ENCODE measurements at places on chromosomes 7 and 10.
A peak's percentile ranks its signal among the peaks of the same experiment; 100 is the strongest.

DNA sequence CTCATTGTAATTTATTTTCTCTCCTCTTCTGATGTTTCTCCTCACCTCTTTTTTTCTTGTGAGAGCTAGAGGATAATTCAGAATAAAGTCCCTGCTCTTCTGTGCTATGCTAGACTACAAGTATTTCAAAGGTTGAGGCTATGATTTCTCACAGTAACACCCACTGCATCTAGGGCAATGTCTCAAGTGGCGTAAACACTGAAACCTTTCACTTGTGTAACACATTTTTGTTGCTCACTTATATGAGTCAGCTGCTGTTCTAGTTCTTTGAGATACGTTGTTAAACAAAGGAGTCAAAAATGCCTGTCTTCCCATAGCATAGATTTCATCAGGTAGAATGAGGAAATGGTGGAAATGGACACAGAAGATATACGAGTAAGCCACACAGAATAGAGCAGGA lies 305.1 kb upstream of the PITRM1 start:
- no peak for DNase-seq

DNA sequence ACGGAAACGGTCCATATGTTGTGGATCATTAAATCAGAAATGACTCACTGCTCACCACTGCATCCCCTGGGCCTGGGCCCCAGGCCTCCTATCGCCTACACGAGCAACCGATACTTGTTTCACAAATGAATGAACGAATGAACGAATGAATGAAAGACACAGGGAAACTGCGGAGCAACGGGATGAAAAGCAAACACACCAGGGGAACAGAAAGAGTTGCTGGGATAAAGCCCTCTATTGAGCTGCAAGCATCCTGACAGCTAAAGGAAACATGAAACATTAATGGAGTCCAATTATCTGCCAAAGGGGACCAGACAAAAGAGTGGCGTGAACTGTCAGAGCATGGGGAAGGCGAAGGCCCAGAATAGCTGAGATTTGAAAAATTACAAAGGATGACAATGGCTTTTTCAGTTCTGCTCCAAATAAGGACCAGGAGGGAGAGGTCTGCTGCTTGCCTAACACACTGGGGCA lies 92.1 kb downstream of the GRB10 start:
- no peak for DNase-seq

- DNase-seq = no peak
Observed at GRCh38 chr7:144731661-144732351, 104.0 kb downstream of the TPK1 start.

DNA sequence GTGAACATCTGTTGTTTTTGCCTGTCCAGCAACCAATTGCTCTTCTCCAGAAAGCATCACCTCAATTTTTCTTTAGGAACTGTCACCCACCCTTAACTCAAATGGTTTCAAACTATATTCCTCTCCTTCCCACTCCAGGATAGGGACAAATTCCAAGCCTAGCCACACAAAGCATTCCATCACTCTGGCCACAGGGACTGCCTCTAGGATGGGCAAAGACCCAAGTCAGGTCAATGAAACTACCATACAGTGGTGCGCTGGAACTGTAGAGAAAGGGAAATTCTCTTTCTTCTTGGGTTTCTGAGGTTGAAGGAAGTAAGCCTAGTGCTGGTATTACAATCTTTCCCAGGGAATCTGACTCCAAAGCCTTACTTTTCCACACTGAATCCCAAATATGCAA lies 3.6 kb downstream of the MICU1 start:
- no peak for DNase-seq

- peak; percentile 15 for DNase-seq
Observed at GRCh38 chr7:118184565-118184940, 589 bp downstream of the LSM8 start.

DNA sequence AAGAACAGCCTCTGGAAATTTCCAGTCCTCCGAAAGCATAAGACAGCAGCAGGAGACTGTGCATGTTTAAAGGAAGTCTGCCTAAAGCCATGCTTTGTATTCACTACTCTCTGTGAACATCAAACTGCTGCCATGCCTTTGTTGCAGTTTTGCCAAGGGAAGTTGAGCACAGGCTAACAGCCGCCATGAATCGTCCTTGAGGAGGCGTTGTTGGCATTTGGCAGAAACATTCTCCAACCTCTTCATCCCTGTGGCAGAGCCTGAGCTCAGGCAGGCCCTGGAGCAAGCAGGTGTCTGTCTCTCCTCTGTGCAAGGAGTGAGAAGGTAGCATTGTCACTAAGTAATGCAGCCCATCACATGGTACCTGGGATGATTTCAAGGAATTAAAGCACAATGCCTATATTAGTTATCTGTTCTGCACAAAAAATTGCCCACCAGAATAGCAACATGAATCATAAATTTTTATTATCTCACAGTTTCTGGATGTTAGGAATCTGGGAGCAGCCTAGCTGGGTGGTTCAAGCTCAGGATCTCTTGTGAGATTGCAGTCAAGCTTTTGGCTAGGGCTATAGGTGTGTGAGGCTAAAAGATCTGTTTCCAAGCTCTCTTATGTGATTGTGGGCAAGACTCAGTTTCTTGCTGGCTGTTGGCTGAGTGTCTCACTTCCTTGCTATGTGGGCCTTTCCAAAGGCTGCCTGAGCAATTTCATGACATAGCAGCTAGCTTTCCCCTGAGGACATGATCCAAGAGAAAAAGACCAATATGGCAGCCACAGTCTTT lies 46.5 kb upstream of the KIAA1217 start:
- no peak for DNase-seq

GRCh38 chr10:89241486-89242344 lies 9.9 kb downstream of the LIPA start:
- no peak for DNase-seq

- DNase-seq = no peak
Observed at GRCh38 chr7:105133358-105133757, 119.4 kb downstream of the KMT2E start.

GRCh38 chr7:108090791-108091460 lies 39.2 kb downstream of the LAMB4 start:
- no peak for DNase-seq

DNA sequence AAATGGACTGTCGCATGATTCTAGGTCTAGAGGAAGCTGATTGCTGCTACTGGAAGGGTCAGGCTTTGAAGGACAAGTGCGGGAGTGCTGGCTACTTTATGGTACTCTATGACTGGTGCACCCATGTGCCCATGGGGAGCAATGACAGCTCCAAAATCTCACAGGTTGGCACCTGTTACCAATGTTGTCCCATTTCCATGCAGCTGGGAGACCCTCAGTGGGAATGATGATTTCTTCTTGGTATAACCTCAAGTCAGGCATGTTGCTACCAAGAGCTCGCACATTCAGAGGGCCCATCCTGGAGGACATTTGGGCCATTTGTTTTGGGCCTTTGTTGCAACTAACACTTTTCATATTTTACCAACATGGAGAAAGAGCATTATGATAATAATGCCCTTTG lies 174.4 kb downstream of the PRKCQ start:
- DNase-seq = no peak

GRCh38 chr10:110495731-110496552 lies 1.8 kb upstream of the DUSP5 start:
- DNase-seq = peak; percentile 68

- DNase-seq = no peak
Observed at GRCh38 chr7:130201796-130202195, 3.4 kb downstream of the TMEM209 start.

DNA sequence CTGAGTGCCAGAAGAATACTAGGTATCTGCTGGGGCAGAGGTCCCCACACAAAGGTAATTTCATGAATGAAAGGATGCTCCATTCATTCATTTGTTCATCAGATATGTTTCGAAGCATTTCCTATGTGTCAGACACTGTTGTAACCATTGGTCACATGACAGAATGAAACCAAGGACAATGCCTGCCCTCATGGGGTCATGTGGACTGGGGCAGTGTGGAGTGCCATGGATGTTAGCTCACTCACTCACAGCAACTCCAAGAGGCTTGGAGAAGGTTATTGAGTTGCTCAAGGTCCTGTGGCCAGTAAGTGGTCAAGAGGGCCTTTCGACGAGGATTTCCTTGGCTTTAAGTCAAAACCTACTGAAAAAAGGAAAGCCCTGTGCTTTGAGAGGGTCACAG lies 223.5 kb downstream of the ARHGAP12 start:
- no peak for DNase-seq

GRCh38 chr7:77415823-77416620 lies at the start of gene GSAP:
TSS of gene GSAP (minus strand) at chr7:77416349. CDS start at chr7:77416321, 28 bp downstream.
- DNase-seq = peak; percentile 63

DNA sequence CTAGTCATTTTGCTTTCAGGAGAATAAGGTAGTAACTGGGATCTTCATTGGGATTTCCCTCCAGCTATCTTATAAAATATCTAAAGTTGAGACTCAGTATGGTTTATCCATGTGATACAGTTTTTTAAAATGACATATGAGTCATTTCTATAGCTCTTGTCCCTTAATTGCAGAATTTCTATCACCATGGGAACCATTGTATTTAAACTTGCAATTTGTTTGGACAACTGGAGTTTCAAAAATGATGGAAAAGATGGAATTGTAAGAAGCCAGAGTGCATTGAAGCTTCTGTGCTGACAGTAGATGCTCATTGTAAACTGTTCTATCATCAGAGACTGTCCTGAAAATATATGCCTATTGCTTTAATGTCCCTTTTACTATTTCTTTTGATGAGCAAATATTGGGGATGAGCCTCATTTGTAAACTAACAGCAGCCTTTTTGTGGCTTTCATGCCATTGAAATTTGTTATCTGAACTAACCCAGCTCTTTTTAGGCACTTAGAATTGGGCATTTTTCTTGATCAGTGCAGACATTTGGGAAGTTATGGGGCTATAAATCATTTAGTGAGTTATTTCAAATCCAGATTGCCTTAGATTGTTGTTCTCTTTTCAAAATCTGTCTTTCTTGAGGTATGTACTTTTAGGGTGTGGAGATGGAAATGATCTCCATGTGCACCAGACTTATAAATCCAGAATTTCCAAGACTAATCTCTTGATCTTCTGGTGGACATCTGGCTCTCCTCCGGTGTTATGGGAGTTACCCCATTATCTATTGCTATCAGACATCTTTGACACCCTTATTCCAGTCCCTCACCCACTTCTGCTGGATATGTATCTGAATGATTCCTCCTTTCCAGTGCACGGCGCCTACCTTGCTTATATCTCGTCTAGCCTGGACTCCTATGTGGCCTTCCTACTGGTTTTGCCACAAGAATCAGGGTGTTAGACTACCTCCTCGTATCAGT lies 159.0 kb downstream of the SND1 start:
- no peak for DNase-seq

GRCh38 chr7:3486841-3487240 lies 185.8 kb downstream of the SDK1 start:
- DNase-seq = no peak

- no peak for DNase-seq
Observed at GRCh38 chr7:55491346-55491745, 81.0 kb downstream of the VOPP1 start.

- DNase-seq = no peak
Observed at GRCh38 chr10:123284022-123284421, 129.8 kb downstream of the BUB3 start.

GRCh38 chr7:107474104-107474521 lies 4.3 kb downstream of the GPR22 start:
- no peak for DNase-seq

GRCh38 chr7:57529931-57530330 lies 80.0 kb downstream of the ZNF716 start:
- DNase-seq = no peak

DNA sequence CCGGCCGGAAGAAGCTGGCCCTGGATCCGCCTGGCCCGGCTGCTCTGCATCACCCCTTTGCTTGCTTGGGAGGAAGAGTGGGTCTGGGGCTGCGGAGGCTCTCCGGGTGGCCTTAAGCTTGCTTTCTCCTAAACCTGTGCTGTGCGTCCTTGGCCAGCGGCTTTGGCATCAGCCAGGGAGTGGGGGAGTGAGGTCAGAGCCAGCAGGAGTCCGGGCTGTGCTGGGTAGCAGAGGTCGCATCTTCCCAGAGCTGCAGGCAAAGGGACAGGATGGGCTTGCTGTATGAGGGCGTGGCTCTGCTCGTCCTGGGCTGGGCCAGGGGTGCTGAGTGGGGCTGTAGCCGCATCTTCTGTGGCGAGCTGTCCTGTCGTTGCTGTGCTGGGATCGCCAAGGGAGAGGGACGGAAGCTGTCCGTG lies 21.1 kb downstream of the BNIP3 start:
- DNase-seq = no peak

DNA sequence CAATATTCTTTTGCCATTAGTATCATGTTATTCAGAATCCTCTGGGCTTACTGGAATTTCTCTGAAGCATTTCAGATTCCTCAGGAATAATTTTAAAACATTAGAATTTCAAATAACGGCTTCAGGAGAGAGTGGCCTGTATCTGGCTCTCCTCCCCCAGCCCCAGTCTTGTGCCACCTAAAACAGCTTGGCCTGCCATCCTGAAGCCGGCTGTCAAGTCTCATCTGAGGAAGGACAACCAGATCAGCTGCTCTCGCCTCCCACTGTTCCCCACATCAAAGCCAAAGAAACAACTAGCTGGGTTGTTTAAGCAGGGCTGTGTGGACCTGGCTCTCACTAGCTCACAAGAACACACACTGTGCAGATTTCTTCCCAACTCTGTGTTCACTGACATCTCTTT lies 178.2 kb downstream of the FGFR2 start:
- DNase-seq = no peak

DNA sequence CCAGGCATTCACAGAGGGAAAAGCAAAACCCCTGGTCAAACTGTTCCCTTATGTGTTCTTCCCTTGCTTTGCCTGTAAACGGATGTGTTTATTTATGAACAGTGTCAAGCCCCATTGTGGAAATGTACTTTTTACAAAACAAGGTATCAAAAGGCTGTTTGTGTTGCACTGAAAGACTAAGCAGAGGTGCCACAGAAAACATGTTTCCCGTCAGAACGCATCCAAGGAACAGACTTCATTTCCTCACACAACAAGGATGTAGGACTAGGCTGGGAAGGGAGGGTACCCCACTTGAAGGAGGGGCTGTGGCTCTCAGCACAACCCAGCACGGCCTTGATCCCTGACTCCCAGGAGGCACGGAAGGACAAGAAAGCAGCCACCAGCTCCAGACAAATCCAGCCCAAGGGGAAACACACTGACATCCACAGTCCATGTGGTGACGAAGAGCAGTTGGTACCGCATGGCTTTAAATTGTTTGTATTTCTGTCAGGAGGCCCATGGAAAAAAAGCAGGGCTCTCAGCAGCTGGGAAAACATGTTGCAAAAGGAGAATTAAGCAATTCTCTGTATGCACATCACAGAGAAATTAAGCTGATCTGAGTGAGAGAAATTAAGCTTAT lies 85.6 kb downstream of the RNF216 start:
- DNase-seq = no peak

- no peak for DNase-seq
Observed at GRCh38 chr7:22920672-22921071, 93.3 kb downstream of the HYCC1 start.

GRCh38 chr7:100895956-100896731 lies 456 bp upstream of the ACHE start:
- no peak for DNase-seq

- DNase-seq = no peak
Observed at GRCh38 chr10:60246382-60246781, 143.3 kb downstream of the ANK3 start.

GRCh38 chr7:23235813-23236221 lies 10.8 kb upstream of the GPNMB start:
- DNase-seq = no peak

GRCh38 chr10:52940921-52941320 lies 168.3 kb upstream of the MBL2 start:
- DNase-seq = peak; percentile 3
